ENCODE measurements at places on chromosomes 12 and 14. TPM values are rescaled to one million over a fixed set of nuclear protein-coding genes. Genes with fewer than 3 reads are reported as not detected.

- DNase-seq: no peak
- H3K27me3 ChIP-seq: no peaks in the 10 kb centered on the region
- no peaks in the 10 kb centered on the region for H3K36me3 ChIP-seq
- no peak overlapping the region for H3K27ac ChIP-seq
These were observed 10.4 kb downstream of the ATG2B start for GRCh38 chr14:96352708-96353107.

DNA sequence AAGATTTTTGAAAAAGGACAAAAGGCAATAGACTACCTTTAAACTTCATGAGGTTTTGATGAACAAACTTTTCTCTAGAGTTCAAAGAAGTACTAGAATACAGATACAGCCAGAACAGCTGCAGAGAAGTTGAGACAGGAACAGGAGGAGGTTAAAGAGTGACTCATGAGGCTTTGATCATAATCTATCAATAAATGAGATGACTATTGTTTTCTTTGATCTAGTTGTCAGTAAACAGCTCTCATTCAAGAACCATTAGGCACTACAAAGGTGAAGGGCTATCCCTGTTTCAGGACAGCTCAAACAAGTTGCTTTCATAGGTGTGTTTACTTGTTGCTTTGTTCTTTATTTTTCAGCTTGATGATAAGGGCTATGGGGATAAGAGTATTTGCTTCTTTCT is 2.4 kb downstream of the WASHC3 start:
- H3K27ac ChIP-seq: no peak overlapping the region
- H3K27me3 ChIP-seq: no peaks in the 10 kb centered on the region

Gene C12orf54
- total RNA-seq: not detected

GRCh38 chr12:68162374-68162773 is 2.8 kb upstream of the IFNG start:
- DNase-seq: no peak
- H3K36me3 ChIP-seq: no peaks in the 10 kb centered on the region
- H3K4me1 ChIP-seq: no peaks in the 10 kb centered on the region
- no peak overlapping the region for H3K27ac ChIP-seq
- no peak overlapping the region for H3K4me3 ChIP-seq

GRCh38 chr14:71338153-71338552 is 430.9 kb downstream of the PCNX1 start:
- no peaks in the 10 kb centered on the region for H3K27me3 ChIP-seq
- H3K36me3 ChIP-seq: no peaks in the 10 kb centered on the region
- no peak for DNase-seq
- no peaks in the 10 kb centered on the region for H3K4me1 ChIP-seq

- H3K27ac ChIP-seq: no peak overlapping the region
- no peak overlapping the region for H3K4me3 ChIP-seq
- DNase-seq: no peak
- H3K4me1 ChIP-seq: no peaks in the 10 kb centered on the region
- H3K36me3 ChIP-seq: no peaks in the 10 kb centered on the region
These were observed 67.5 kb upstream of the PRIMA1 start for GRCh38 chr14:93855737-93856136.

Gene TEAD4
- 24.3 TPM for total RNA-seq

GRCh38 chr12:94954029-94954685 is 49.3 kb downstream of the NDUFA12 start:
- no peak for DNase-seq
- H3K27me3 ChIP-seq: no peaks in the 10 kb centered on the region
- no peaks in the 10 kb centered on the region for H3K4me1 ChIP-seq
- no peak overlapping the region for H3K4me3 ChIP-seq
- no peak overlapping the region for H3K27ac ChIP-seq
- no peaks in the 10 kb centered on the region for H3K36me3 ChIP-seq

Gene FBXO34
- total RNA-seq: 31.8 TPM

Gene KRT82
- total RNA-seq: not detected

- H3K4me1 ChIP-seq: no peaks in the 10 kb centered on the region
- no peak overlapping the region for H3K4me3 ChIP-seq
- H3K36me3 ChIP-seq: no peaks in the 10 kb centered on the region
- DNase-seq: no peak
- no peak overlapping the region for H3K27ac ChIP-seq
- peaks cover 7% of the 10 kb centered on the region for H3K27me3 ChIP-seq
These were observed 34.7 kb downstream of the BCL11B start for GRCh38 chr14:99237288-99237687.

Gene BIN2
- 6.2 TPM for total RNA-seq

DNA sequence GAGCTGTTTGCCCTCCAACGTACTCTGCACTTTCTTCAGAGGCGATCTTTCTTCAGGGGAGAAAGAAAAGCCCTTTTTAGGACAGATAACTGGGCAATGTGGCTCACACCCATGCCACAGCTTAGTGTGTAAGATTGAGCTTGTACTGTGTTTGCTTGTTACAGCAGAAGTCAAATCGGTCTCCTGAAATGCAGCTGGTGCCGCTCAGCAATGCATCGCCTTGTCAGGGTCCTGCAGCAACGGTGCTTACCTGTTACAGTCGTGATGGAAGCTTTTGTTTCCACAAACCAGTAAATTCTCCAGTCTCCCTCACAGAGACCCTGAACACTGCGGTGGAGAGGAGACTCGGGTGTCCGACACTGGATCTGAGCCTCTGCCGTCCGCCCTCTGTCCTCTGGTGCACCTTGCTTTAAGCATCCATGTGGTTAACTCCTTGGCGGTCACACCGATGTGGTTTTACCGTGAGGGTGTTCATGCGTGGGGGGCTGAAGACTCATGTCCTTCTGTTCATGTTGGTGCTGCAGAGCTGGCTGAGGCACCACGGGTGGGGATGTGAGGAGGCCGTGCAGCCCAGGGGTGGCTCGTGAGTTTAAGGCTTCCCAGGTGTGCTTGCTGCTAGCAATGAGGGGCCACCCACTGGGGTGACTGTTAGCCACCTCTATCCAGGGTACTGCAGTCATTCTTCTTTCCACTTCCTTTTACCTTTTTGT is 47.3 kb downstream of the FBXL14 start:
- H3K27me3 ChIP-seq: no peaks in the 10 kb centered on the region
- no peaks in the 10 kb centered on the region for H3K4me1 ChIP-seq
- H3K4me3 ChIP-seq: no peak overlapping the region
- no peak overlapping the region for H3K27ac ChIP-seq
- DNase-seq: peak; percentile 19

DNA sequence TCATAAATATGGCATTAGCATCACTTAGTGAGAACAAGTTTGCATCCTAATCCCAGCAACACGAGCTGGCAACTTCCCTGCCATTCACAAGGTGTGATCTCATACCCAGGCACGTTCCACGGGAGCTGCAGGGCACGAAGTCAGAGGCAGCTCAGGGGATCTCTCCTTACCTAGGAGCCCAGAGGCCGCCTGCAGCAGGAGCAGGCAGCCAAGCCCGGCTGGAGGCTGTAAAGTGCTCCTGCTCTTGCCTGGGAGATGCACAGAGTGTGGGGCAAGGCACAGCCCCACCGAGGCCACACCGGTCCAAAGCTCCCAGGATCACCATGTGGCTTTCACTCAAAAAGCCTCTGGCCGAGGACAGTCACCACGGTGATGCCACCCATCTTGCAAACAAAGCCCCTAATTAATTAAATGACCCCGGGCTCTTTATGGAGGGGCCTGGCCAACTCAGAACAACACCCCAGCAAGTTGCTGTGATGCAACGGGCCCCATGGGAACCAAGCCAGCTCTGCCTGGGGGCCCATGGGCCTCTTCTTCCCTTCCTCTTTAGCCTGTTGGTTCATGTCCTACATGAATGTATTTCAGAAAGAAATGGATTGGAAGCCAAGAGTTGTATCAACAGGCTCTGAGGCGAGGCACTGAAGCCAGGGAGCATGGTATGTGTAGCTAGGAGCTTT is 26.5 kb downstream of the NUAK1 start:
- H3K27ac ChIP-seq: peak overlapping the region; percentile 76
- no peak overlapping the region for H3K4me3 ChIP-seq
- peaks cover 11% of the 10 kb centered on the region for H3K4me1 ChIP-seq
- DNase-seq: peak; percentile 92
- no peaks in the 10 kb centered on the region for H3K36me3 ChIP-seq
